ENCODE measurements at places on chromosomes 3 and 15.

DNA sequence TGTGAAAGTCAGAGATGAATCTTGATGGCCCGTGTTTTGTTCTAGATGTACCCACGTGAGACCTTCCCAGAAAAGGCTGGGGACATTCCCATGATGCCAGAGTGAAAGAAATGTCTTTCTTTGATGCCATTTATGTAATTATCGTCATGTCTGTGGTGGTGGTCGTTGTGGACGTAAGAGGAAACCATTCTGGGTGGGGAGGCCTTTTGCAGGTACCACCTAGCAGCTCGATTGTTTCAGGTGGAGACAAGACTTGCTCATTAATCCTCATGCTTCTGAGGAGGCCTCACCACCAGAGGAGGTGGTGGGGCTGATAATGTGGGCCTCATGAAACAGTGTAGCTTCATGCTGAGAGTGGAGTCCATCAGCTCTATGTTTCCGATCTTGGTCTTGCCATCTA lies 58.1 kb upstream of the USP3 start:
- peak; percentile 59 for DNase-seq

GRCh38 chr3:159028706-159029105 lies 226.9 kb downstream of the MFSD1 start:
- DNase-seq: no peak

GRCh38 chr15:88865498-88866099 lies 29.7 kb downstream of the HAPLN3 start:
- DNase-seq: no peak

- no peak for DNase-seq
These were observed 47.2 kb downstream of the TSC22D2 start for GRCh38 chr3:150455341-150455740.

GRCh38 chr15:89917442-89918101 lies 4.8 kb upstream of the ARPIN start:
- DNase-seq: no peak

Data from CD4-positive, alpha-beta T cell treated with Interferon gamma for 1 hour (primary cell).